ENCODE measurements at places on chromosomes 7 and 10.
A peak's percentile ranks its signal among the peaks of the same experiment; 100 is the strongest.

DNA sequence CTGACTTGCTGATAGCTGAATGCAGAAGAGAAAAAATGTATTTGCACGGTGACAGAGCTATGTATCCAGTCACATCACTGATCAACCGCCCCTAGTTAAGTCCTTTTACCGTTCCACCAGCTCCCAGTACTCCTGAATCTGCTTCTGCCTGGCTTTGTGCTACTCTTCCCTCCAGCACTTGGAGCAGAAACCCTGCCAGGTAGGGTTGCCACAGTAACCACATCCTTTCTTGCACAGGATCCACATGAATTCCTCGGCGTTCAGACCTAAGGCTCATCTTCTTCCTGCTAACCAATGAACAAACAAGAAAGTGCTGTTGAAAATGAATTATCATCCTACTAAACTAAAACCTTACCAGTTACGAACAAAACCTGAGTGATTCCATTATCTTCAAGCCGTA, 52.0 kb upstream of the KCTD7 start:
- no peak for DNase-seq

- no peak for DNase-seq
These were observed 43.3 kb downstream of the ETV1 start for GRCh38 chr7:13946181-13946580.

DNA sequence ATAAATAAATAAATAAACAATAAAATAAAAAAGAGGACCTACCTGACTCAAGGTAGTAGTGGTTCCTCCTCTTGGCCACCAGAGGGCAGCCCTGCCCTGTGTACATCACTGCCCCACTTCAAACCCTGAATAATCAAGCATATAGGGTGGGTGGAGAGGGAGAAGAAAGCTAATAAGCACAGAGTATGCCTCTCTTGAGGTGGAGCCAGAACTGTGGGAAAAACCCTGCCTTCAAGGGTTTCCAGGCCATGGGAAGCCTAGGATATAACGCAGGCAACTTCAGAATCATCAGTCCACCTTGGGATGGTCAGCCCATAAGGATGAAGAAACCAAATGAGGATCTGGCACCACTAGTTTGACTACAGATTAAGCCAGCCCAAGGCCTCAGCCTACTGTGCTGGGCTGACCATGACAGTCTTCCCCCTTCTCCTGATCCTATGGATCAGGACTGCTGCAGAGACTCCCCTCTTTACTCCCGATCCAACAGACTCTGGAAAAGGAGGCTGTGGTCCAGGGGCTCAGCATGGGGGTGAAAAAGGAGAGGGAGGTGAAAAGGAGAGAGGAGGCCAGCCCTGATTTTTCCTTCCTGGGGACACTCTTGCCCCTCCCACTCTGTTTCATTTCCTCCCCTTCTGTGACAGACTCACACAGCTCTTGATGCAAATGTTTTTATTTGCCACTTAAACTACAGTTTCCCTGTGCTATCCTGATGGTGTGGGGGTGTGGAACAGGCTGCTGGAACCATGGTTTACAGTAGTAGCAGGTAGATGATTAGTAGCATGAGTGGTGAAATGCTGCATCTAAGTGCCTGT, 10.1 kb downstream of the AVPI1 start:
- peak; percentile 28 for DNase-seq

- DNase-seq = no peak
These were observed 2.4 kb downstream of the TCTN3 start for GRCh38 chr10:95691281-95691680.

GRCh38 chr10:30300728-30301127, 48.4 kb downstream of the MTPAP start:
- no peak for DNase-seq

- DNase-seq = no peak
These were observed 105.1 kb downstream of the PTPRN2 start for GRCh38 chr7:158482480-158482879.

DNA sequence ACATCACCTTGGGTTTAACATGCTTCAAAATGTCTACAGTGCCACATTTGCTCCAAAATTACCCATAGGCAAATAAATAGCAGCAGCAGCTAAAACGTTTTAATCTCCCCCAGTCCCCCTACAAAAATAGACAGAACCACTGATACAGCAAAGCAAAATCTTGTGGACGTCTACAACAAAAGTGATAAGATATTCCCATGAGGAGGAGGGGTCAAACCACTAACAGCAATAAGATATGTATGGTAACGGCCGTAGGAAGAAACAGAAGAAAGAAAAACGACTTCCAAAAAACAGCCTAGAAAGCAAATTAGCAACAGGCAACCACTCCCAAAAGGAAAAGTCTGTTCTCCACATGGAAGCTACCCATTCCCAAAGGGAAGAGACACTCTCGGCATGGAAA, 34.5 kb upstream of the ST8SIA6 start:
- no peak for DNase-seq

- no peak for DNase-seq
These were observed 20.9 kb downstream of the RAMP3 start for GRCh38 chr7:45178241-45179225.

DNA sequence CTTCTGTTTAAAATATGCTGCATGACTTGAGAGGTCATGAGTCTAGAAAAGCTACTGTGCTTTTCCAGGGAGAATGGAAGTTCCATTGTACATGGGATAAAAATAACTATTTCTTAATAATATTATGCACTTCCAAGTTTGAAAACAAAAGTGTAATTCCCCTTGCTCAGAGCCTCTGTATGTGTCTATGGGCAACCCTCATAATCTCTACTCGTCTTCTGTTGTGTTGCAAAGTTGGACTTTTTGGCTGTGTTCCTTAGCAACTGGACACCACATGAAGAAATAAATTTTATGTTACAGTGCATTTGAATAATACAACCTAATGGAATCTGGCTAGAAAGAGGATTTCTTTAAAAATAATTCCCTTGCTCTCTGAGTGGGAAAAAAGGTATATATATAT, 242.6 kb downstream of the TWIST1 start:
- DNase-seq = no peak

GRCh38 chr10:129760003-129760315, 204.1 kb downstream of the EBF3 start:
- DNase-seq = peak; percentile 5

DNA sequence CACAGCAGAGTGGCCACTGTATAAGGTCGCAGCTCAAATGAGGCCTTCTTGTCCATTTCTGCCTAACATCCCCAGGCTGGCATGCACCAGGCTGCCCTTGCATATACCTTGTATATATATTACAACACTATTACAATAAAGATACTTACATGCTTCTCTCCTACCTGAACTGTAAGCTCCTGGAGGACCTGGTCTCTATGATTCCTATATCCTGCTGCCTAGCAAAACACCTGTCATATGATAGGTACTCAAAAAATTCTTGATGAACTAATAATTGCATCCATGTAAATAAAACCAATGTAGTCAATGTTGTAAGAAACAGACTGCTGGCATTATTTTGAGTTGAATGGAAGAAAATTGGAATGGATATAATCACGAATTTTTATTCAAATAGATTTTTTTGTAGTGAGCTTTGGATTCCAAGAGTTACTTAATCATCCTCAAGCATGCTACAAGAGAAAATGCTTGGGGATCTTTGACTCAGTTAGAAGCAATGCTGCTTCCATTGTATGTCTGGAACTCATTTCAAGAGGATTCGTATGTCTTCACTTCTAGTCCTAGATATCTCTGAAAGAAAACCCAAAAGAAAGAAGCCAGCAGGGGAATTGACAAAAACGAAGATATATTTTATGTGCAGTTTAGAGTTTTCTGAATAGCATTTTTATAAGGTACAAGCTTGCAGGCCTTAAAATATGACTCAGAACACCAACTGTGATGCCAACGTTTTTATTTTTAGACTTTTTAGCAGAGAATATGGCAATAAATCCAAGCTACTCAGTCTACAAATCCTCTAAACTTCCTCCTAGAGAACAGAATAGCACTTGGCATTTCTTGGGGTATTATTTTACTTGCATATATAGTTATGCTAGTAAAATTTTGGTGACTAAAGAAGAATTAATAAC, 53.1 kb downstream of the OSBPL3 start:
- no peak for DNase-seq

DNA sequence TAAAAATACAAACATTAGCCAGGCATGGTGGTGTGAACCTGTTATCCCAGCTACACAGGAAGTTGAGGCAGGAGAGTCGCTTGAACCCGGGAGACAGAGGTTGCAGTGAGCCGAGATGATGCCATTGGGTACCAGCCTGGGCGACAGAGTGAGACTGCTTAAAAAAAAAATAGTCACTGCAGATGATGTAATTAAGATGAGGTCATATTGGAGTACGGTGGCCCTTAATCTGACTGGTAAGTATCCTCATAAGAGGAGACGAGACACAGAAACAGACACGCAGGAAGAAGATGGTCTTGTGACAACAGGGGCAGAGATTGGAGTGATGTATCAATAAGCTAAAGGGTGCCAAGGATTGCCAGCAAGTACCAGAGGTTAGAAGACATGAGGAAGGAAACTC, 156.0 kb downstream of the FAM107B start:
- DNase-seq = no peak

- no peak for DNase-seq
These were observed 149.5 kb upstream of the VWC2 start for GRCh38 chr7:49623943-49624342.

GRCh38 chr10:80397014-80397413, 11.3 kb upstream of the PRXL2A start:
- DNase-seq = no peak

DNA sequence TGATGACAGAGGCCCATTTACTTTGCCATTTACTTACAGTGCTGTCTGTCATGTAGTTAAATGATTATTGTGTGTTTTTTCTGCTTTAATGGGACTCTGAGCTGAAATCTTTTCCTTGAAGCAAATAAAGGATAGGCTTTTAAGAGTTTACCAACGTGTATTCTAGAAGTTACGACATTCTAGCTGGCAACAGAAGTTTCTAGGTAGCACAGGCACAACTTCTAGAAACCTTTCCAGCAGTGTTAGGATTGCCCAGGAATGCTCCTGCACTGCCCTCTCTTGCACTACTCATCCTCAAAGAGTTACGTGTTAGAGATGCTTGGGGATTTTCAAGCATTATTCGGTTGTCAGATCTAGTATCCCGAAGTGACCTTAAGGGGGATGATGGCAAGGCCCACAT, 42.5 kb upstream of the TMEM236 start:
- no peak for DNase-seq

DNA sequence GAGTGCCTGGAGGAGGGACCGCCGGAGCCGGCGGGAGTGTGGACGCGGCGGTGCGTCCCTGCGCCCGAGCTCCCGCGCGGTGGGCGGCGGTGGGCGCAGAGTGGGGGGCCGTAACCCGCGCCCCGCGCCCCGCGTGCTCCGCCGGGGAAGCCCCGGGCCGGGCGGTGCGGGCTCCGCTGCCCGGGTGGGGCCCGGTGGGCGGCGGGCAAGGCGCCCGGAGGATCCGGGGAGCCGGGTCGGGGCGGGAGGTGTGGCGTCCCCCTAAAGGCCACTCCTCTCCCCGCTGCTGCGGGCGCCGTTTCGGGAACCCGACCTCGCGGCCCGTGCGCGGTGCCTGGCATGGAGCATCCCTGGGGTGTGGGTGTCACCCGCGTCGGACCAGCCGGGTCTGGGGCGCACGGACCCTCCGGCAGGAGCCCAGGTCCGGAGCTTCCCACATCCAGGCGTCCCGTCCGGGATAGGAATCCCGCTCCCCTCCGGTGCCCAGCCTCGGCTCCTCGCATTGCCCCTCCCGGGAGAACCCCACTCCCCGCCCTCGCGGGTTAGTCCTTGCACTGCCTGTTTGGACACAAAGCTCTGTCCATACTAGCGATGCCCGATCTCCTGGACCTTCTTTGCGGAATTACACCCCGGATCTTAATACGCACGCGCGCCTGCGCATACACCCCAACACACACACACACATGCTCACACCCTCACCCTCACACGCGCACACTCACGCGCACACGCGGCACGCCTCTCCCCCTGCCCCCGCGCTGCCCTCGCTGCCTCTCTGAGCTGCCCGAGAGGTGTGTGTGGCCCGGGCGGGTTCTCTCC, 723 bp downstream of the MTURN start:
- DNase-seq = peak; percentile 56

DNA sequence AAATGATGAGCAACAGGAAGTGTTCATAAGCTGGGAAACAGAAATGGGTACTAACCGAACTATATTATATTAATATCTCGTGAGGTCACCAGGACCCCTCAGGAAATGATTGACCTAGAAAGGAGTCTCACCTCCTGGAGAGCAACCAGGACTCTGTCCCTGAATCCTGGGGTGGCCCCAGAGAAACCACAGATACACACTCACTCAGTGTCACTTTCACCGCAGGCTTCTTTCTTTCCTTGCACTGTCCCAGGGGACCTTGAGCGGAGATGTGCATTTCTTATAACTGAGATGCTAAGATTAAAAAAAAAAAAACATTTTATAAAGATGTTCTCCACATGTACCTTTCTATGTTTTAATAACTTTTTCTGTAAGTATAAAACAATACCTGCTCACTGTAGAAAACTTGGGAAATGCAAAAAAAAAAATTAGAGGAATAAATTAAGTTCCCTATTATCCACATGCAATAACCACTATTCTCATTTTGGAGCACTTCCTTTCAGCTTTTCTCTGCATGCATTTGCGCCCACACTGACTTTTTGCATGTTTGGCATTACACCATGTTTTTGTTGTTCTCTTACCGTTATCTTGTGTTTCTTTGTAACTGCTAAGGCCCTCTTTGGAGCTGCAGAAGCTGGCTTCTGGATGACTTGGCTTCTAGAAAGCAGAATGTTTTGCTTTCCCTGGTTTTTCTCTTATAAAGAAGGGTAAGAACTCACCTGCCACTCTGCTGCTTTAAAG, 15.0 kb downstream of the NOD1 start:
- DNase-seq = peak; percentile 9

- DNase-seq = no peak
These were observed 761.4 kb downstream of the LRMDA start for GRCh38 chr10:76192694-76193320.

GRCh38 chr7:85567983-85568382, 381.1 kb upstream of the SEMA3D start:
- DNase-seq = no peak

DNA sequence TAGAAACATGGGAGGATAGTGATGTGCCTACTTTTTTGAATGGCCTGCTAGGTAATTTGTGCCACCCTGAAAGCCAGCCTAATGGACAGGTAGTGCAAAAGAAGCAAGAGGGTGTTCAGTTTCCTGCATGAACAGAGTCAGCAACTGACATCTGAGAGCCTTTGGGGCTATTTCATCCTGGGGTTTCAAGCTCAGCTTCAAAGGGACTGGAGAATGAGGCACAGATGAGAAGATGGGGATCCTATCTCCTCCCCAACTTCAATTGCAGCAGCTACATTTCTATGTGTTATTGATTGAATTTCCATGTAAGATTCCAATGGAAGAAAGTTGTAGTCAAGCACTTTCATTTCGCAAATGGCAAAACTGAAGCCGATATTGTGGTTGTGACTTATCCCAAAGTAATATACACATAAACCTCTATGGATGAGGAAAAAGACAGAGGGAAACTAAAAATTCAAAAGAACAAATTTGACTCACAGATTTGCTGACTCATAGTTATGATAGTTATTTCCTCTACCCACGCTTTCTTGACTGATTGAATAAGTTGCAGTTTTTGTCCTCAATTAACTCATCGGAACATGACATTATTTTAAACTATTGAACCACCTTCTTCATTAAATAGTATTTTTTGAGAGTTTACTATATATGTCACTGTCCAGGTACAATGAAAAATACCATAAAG, 42.6 kb upstream of the NRP1 start:
- no peak for DNase-seq
